ENCODE measurements at places on chromosomes 7 and 10.

GRCh38 chr10:118835682-118836326 lies 81.0 kb upstream of the CACUL1 start:
- no peak for DNase-seq

DNA sequence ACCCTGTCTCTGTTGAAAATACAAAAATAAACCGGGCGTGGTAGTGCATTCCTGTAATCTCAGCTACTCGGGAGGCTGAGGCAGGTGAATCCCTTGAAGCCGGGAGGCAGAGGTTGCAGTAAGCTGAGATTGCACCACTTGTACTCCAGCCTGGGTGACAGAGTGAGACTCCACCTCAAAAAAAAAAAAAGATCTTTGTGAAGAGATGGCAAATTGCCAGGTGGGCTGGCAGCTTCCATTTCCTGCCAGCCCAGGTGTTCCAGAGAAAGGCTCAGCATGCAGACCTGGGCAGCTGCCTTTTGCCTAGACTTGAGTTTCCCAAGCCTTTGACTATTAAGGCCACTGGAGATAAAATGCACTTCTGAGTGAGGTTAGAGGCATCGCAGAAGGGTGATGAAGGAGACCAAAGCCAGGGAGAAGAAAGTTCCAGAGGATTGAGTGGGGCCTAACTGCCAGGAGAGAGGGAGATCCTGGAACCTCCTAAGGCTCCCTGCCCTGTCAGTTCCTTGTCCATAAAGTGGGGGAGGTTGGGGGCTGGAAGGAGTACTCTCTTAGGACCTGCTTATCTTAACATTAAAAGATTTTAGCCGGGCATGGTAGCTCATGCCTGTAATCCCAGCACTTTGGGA lies 10.0 kb upstream of the DDIT4 start:
- no peak for DNase-seq

DNA sequence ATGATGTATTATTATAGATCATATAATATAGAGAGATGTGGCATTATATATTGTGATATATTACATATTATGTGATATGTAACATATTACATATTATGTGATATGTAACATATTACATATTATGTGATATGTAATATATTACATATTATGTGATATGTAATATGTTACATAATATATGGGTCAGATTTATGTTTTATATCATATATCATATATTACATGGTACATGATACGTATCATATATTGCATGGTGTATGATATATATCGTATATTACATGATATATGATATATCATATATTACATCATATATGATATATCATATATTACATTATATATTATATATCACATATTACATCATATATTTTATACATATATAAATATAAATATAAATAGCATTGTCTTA lies 164.1 kb upstream of the NEBL start:
- DNase-seq: no peak

DNA sequence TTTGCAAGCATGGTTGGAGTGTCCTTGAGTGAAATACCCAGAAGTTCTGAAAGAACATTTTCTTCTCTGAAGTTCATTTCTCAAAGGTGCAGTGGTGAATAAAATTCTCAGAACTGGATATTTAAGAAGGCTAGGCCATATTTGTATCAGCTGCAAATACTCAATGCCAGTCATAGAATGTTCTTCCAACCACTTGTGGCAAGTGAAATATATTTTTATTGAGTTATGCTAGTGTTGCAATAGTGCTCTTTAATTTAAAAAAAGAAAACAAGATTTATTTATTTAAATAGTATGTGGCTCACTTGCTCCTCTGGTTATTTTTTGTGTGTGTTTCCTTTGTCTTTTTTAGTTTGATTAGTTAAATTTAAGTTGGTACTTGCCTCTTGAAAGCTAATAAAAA lies 64.5 kb downstream of the PALS2 start:
- DNase-seq: no peak

GRCh38 chr10:71748671-71749191 lies 24.6 kb downstream of the VSIR start:
- DNase-seq: no peak

DNA sequence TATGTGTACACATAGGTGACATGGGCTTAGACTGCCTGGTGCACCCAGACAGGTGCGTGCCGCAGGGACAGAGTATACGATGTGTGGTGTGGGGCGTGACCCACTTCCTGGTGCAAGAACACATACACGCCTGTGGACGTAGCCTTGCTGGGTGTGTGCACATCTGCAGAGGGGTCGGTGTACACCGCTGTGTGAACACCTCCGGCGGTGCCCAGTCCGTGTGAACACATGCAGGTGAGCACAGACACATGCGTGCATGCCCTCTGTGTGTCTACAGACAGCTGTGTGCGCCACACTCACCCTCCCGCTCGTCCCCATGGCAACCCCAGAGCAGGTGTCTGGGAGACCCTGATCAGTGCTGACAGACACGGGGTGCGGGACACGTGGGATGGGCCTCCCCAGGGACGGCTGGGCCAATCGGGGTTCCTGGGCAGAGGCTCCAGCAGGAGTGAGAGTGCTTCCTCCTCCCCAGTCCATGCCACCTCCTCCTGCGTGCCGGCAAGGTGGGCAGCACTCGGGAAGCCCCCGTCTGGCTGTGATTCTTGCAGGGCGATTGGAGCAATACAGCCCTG lies 23.4 kb downstream of the ELFN1 start:
- DNase-seq: no peak

DNA sequence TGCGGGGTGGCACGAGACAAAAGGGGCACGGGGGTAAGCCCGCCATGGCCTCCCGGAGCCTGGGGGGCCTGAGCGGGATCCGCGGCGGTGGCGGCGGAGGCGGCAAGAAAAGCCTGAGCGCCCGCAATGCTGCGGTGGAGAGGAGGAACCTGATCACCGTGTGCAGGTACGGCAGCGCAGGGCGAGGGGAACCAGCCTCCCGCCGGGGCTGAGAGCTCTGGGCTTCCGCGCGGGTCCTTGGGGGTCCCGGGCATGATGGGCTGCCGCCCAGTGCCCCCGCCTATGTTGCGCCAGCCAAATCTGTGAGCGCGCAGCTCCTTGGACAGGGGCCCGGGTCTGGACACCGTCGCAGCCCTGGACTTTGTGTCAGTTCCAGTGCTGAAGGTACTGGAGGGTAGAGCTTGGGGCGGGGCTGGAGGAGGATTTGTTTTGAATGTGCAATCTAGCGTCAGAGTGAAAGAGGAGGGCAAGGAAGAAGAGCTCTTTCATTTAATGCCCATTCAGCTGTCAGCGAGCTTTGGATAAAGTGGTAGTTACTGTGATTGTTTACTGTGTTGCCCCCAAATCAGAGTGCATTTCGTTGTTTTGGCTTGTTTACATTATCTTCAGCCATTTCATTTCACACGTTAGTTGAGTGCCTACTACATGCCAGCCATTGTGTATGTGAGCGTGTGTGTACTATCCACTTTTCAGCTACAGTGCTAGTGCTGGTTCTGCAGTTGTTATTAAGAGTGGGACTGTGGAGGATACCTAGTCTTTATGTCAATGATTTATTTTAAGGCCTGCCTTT lies 777 bp downstream of the RUNDC3B start:
- no peak for DNase-seq
